NCI-H1092 treated with DMSO at 0.1 percent for 48 hours (cell line): ENCODE measurements at places on chromosomes 3 and 15.

DNA sequence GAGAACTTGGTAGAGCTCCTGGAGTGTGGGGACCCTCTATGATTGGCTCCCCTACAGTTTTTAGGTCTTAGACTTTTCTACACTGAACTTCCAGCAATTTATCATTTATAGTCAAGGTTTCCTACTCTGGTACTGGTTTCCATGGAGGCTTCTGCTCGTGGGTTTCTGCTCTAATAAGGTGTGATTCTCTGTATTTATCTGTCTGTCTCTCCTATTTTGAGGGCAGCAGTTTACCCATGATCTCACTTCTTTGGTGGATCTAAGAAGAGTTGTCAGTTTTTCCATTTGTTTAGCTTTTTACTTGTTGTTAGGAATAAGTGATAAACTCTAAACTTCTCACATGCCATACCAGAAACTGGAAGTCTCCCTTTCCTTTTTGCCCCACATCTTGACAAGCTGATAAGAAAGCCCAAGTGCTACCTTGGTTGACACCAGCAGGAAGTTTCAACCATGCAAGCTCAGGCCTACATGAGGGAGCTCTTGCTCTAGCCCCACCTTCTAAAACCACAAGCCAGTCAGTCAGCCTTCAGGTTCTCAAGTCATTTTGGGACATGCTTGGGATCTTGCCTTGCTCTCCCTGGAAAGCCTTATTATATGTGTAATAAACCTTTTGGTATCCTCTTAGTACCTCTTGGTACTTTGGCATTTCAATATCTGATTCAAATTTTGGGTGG, 10.0 kb downstream of the TIMMDC1 start:
- no peak for DNase-seq

DNA sequence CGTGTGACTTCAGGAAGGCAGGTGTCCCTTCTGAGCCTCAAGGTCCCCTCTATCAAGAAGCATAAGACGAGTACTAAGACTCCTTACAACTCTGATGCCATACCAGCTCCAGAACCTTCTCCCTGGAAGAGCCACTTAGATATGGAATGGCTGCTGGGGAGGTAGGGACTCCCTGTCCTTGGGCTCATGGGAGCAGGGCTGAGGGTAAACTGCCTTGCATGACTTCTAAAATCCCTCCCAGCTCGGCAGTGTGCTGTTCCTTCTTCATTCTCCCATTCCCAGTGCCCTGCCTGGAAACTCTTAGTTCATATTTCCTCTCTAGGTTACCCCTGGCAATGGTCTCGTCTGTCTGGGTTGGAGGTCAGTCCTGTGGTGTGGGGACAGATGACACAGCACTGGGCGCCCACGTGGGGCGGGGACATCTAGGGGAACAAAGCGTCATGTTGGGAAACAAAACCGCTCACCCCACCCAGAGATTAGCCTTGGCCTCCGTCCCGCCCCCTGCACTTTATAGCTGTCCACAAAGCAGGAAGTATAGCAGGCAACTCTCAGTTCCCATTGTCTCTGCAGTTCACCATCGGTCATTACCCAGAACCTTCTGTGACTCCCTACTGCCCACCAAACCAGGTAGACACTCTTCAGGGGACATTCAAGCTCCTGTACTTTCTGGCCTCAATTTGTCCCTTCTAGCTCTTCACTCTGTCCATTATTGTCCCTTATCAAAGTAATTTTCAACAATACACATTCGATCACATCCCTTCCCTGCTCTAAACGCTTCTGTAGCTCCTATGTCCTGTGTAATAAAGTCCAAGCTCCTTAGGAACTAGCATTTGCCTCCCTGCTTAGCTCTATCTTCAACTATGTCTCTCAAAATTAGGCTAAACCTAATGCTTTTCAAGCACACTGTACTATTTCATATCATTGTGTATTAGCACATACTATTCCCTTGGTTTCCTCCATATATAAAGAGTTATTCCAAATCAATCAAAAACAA, 73.8 kb downstream of the IQSEC1 start:
- no peak for DNase-seq

DNA sequence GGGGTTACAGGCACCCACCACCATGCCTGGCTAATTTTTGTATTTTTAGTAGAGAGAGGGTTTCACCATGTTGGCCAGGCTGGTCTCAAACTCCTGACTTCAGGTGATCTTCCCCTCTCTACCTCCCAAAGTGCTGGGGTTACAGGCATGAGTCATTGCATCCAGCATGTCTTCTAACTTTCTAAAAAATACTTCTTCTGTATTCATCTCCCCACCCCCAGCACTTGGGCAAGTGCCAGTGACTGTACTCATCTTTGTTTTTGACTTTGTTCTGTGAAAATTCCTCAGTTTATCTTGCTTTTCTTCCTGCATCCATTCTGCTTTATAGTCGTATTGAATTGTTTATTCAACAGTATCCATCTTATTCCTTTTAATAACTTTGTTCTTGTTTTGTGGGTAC, 47.6 kb downstream of the ARIH1 start:
- no peak for DNase-seq

DNA sequence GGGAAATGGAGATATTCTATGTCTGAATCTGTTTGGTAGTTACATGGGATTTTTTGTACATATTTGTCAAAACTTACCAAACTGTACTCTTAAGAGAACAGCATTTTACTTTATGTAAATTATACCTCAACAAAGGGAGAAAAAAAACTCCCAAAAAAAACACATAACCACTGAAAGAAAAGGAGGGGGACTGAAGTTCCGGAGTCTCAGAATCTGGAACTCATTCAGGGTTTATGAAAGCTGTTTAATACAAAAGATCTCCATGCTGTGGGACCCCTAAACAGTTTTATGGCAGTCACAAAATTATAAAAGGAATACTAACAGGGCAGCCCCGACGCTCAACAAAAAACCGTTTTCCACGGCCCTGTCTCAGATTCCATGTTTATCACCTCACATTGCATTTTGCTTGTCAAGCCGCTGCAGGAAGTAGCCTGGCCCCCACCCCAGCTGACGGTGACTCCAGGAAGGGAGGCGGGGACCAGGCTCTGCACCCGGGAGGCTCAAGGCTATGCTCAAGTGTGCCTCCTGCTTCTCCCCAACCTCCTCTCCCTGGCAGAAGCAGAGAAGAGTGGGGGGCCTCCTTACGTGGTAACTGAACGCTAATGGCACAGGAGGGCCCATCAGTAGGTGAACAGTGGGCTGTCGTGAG, 29.3 kb downstream of the RFT1 start:
- DNase-seq, result no peak

DNA sequence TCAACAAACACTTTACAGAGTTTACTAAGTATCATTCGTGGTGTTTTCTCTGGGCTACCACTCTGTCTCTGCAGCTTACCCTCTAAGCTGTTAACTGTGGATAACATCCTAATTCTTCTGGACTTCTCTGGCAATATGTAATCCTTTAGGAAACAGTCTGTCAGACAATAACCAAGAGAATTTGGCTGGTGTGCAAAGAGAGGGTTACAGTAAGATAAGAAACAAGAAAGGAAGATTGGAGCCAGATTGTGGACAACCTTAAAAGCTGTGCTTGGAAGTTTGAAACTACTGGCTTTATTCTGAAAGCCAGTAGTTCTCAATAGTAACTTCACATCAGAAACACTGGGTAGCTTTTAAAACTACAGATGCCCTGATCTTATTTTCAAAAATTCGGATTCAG, 778 bp downstream of the ARL6 start:
- DNase-seq, result no peak

GRCh38 chr15:98330692-98331435, 317.5 kb upstream of the IGF1R start:
- no peak for DNase-seq

- DNase-seq, result no peak
These were observed 34.5 kb upstream of the NFKBIZ start for GRCh38 chr3:101814835-101815234.

- DNase-seq, result no peak
These were observed 7.5 kb downstream of the MAGI1 start for GRCh38 chr3:66031102-66031698.

DNA sequence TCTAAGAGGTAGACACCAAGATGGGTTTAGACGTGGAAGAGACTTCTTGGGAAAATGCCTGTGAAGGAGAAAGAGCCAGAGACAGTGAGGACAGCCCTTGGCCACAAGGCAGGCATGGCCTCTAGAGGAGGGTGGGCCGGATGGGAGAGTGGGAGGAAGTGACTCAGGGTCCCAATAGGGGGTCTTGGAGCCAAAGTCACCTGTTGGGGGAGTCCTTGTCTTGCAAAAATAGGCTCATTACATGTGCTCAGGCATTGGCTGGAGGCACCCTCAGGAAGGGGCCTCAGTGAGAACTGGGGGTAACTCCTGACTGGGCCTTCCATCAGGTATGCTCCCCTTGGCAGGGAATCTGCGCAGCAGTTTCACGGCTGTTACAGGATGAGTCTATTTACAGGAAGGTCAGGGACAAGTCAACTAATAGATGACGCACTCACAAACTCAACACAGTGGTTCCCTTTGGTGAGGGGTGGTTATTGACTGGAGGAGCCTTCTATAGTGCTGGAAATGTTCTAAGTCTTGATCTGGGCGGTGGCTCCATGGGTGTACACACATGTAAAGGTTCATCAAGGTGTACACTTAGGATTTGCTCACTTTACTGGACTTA, 259.6 kb downstream of the XXYLT1 start:
- DNase-seq, result no peak

- no peak for DNase-seq
These were observed 291.0 kb upstream of the TGFBR2 start for GRCh38 chr3:30315447-30315846.

- no peak for DNase-seq
These were observed 26.7 kb upstream of the MED12L start for GRCh38 chr3:151058740-151059139.

GRCh38 chr3:61141227-61141626, 110.0 kb downstream of the FHIT start:
- no peak for DNase-seq

DNA sequence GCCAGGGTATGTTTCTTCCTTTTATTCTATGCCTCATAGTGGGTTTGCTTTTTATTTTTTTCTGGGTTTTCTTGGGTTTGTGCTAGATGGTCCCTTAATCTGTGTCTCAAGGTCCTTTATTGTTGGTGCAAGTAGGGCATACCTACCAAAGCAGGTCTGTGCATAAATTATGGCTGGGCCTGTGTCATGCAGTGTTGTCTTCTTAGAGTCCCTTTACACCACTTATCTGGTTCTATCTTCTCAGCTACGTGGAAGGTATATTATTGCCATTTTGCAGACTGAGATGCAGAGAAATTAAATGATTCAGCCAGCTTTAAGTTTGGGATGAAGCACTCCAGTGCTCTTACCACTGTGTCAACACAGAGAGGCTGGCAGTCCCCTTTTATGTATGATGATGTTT, 293.5 kb upstream of the SOX2 start:
- no peak for DNase-seq

- DNase-seq, result no peak
These were observed 32.5 kb downstream of the NAALADL2 start for GRCh38 chr3:174891524-174892203.

- peak; percentile 44 for DNase-seq
These were observed 757.0 kb upstream of the NECTIN3 start for GRCh38 chr3:110314512-110315114.

DNA sequence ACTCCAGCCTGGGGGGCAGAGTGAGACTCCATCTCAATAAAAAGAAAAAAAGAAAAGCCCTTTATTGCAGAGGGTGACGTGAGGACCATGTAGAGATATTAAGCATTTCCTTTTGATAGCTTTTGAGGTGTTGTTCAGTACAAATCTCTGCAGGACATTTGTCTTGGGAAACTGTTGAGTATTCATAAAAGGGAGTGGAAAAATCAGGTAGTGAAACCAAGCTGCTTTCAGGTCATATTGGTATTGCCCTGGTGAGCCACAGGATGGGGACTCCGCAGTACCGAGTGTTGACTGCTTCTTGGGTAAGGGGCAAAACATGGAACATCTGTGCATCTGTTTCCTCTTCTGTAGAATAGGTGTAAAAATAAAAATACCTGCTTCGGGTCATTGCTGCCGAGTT, 9.9 kb downstream of the ITPR1 start:
- no peak for DNase-seq

DNA sequence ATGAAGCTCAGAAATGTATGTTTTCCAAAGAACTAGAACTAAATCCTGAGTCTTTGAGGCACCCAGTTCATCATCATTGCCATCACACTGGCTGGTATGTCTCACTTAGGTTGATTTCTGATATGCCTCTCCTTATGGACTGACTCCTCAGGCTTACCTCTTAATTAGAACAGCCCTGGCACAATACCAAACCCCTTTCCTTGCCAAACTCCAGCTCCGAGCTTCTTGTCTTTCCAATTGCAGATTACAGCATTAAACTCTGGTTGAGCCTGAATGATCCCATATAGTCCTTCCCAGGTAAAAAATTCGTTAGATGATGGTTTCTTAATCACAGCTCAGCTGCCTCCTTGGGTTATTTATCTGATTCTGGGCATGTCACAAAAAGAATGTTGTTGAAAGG, 66.3 kb downstream of the RTP4 start:
- DNase-seq, result no peak

DNA sequence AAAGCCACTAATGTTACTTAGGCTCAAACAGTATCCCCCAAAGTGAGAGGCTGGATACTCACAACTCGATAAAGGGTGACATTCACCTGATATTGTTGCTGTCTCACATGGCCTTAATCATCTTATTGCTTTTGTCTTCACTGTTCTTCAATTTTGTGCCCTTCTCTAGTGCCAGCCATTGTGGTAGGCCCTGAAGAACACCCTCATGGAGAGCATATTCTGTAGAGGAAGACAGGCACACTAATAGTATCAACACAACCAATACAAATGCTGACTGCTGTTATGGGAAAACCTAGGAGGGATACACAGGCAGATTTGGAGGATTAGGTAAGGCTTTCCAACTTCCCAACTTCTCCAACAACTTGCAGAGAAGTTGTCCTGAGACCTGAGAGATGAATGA, 4.1 kb upstream of the BLM start:
- DNase-seq, result no peak

DNA sequence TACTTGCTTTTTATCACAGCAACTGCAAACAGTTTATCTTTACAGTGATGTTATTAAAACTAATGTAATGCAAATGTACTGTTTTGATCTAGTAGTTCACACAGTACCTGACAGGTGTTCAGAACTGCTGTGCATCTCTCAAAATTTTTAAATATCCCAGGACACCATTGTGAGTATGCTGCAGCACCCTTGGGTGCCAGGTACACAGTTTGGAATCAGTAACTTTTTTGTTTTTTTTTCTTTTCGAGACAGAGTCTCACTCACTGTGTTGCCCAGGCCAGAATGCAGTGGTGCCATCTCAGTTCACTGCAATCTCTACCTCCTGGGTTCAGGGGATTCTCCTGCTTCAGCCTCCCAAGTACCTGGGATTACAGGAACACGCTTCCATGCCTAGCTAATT, 3.0 kb downstream of the KNL1 start:
- DNase-seq, result no peak

GRCh38 chr15:66107070-66107469, 146.5 kb downstream of the MEGF11 start:
- no peak for DNase-seq

DNA sequence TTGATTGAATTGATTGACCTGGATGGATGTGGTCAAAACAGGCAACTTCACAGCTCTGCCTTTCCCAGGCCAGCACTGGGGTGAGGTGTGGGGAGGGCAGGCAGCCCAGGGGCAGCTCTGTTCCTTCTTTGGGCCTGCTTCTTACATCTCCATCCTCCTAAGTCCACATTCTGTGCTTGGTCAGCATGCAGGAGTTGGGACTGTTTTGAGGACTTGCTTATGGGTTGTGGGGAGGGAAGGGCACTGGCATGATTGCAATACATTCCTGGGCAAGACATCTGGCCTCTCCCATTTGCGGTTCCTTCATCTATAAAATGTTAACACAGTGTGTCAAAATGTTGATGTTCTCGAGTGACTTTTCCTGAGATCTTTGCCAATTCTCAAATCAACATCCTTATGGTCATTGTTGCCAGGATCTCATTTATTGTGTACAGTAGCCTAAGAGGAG, 84.1 kb downstream of the ST6GAL1 start:
- no peak for DNase-seq

- peak; percentile 24 for DNase-seq
These were observed 35.2 kb downstream of the MYZAP start for GRCh38 chr15:57626713-57627440.
